ENCODE measurements at places on chromosomes 3 and 15.

DNA sequence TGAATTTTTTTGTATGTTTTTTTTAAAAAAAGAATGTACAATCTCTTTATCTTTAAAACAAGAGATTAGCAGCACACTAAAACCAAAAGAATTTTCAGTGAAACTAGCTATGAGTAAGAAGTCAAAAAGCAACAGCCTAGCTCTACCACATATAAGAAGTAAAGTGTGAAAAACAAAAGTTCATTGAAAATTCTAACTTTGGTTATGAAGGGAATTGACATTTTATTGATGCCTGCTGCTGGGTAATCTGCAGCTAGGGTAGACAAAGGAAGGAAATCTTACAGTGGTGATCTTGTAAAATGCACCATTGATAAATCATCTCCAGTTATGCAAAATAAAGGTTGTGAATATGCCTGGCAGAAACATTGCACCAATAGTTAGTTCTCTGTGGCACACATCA, 37.8 kb upstream of the FOXB1 start:
- DNase-seq: no peak

DNA sequence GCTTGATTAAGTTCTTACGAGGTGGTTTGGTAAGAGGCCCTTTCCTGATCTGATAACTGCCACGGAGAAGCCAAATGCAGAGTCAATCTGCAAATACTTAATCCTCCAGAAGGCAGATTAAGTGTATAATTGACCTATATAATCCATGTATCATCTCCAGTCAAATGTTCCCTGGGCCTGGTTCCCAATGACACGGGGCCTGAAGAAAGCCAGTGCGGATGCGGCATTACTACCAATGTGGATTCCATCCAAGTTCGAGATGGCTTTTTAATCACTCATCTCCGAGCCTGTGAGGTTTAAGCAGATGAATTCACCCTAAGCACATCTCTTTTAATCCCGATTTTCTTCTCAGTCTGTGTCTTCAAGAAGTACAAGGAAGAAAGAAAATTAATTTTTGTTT, 60.0 kb upstream of the FEZF2 start:
- no peak for DNase-seq

DNA sequence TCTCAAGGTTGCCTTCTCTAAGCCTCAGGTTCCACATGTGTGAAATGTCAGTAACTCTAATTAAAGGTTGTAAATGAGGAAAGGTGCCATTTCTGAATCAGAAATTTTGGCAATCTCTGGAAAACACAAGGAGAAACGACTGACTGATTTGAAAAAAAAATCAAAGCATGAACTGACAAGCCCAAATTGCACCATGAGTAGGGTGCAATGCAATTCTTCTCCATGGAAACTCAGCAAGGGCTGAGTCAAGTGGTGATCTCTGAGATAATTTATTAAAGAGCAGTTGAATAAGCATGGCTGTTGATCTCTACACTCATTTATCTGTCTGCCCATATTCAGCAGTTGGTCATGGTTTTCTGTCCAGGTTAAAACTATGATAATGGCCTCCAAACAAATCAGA, 201.6 kb upstream of the CMC1 start:
- no peak for DNase-seq

DNA sequence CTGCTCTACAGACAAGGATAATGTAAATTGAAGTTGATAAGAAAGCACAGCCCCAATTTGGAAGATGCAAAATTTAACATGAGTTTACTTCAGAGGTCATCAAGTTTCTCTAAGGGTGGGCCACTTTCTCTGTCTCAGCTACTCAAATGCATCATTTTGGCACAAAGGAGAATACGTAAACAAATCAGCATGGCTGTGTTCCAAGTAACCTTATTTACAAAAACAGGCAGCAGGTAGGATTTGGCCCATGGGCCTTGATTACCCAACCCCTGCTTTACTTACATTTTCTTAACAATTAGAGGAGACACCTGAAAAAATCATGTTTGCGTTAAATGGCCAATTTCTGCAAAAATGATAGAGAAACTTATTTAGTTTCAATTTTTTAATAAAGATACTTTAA, 181.7 kb downstream of the GBE1 start:
- DNase-seq: no peak

DNA sequence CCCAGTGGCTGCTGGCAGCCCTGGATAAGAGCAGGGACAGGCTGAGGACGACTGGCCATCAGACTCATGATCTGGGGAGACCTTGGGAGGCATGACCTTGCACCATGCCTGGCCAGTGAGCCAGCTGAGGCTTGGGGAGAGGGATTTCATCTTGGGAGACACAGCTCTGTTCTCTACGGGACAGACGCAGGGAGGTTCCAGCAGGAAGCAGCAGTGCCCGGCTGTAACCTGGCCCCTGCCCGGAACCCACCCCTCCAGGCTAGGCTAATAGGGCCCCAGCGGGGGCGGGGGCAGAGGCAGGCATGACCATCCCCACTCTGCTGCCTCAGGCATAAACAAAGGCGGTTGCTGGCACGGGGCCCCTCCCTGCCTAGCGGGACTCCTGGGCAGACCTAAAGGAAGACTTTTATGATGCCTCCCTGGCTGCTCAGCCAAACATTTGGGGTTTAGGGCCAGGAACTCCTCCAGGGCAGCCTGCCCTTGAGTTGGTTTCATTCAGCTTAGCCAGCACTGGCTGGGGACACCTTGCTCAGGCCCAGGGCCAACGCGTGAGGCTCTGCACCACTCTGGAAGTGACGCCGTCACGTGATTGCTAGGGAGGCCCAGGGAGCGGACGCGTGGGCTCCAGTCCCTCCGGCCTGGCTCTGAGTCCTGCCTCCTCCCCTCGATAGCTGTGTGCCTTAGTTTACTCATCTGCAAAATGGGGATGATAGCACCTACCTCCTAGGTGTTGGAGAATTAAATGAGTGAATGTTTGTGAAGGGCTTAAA, 27.6 kb downstream of the HDAC11 start:
- no peak for DNase-seq

GRCh38 chr3:73470860-73471259, 153.9 kb downstream of the PDZRN3 start:
- no peak for DNase-seq

GRCh38 chr3:119342176-119342575, 48.0 kb downstream of the ARHGAP31 start:
- no peak for DNase-seq

- DNase-seq: peak; percentile 8
Measured at GRCh38 chr15:40894681-40895448, 615 bp downstream of the VPS18 start.

- no peak for DNase-seq
Measured at GRCh38 chr3:118512301-118512700, 522.3 kb downstream of the IGSF11 start.

DNA sequence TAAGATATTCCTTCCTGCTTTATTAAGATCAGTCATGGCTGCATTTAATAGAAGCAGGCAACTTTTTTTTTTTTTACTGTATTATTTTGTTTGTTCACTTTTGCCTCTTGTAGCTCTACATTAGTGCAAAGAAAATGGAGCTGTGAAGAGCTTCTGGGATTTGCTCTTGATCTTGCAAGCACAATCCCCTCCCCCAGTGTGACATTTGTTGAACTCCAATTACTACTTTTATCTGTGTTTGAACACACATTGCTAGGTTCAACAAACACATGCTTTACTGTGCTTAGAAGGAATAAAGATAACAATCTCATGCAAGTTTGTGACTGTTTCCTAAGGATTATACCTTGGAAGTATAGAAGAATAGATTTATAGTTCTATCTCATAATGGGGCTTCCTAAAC, 648.8 kb downstream of the NLGN1 start:
- no peak for DNase-seq

- DNase-seq: no peak
Measured at GRCh38 chr3:53819163-53819868, 26.9 kb downstream of the CHDH start.

- no peak for DNase-seq
Measured at GRCh38 chr3:134694466-134694865, 43.6 kb upstream of the KY start.

- no peak for DNase-seq
Measured at GRCh38 chr15:38692789-38693062, 128.1 kb upstream of the RASGRP1 start.

DNA sequence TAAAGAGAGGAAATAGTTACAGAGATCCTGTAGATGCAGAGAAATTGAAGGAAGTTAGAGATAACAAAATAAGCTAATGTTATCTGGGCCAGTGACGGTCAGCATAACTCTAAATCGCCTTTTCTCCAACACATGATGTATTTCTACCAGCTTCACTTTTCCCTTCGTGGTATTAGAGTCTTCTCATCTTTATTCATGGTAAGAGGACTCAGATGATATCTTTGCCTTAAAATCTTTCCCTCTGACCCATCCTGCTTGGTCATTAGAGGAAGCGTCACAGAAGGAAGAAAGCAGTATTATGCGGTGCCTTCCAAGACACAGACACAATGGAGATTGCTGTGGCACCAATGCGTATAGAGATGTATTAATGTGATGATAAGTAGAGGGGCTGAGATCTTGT, 320.7 kb upstream of the GOLIM4 start:
- DNase-seq: no peak

- no peak for DNase-seq
Measured at GRCh38 chr3:109973733-109974132, 636.4 kb upstream of the DPPA4 start.

- DNase-seq: no peak
Measured at GRCh38 chr3:17407576-17407975, 334.9 kb downstream of the TBC1D5 start.

DNA sequence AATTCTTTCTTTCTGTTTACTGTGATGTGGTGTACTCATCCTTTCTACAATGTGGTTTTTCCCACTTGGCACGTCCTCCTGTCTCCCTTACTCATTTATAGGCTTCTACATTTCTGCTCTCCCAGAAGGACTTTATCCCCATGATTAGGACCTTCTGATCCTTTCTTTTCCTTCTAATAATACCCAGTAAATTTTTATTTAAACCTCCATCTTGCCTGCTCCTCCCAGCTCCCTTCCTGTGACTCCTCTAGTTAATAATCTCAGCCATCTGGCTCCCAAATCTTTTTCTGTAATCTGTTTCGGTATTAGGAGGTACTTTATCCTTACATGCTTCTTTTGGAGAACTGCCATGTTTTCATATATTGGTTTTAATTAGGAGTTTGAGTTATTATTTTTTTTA, 11.2 kb upstream of the P2RY1 start:
- DNase-seq: no peak

DNA sequence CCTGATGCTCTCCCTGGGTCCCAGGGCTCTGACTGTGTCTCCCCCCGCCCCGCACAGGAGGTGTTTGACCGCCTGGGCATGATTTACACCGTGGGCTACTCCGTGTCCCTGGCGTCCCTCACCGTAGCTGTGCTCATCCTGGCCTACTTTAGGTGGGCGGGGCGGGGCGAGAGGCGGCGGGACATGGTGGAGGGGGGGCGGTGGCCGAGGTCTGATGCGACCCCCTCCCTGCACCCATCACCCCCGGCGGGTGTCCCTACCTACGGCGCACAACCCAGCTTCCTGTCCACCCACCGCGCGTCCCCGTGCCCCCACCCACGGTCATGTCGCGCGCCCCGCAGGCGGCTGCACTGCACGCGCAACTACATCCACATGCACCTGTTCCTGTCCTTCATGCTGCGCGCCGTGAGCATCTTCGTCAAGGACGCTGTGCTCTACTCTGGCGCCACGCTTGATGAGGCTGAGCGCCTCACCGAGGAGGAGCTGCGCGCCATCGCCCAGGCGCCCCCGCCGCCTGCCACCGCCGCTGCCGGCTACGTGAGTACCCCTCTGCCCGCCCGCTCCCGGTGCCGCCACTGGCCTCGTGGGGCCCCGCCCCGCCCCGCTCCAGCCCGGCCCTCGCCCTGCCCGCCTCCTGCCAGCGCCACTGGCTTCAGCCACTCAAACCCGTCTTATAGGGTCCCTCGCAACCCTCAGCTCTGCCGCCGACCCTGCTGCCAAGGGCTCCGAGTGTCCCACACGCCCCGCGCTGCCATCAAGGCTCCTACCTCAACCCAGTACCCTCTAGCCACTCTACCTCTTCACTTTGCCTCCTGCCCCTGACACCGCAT, 21.0 kb downstream of the PTH1R start:
- DNase-seq: no peak

DNA sequence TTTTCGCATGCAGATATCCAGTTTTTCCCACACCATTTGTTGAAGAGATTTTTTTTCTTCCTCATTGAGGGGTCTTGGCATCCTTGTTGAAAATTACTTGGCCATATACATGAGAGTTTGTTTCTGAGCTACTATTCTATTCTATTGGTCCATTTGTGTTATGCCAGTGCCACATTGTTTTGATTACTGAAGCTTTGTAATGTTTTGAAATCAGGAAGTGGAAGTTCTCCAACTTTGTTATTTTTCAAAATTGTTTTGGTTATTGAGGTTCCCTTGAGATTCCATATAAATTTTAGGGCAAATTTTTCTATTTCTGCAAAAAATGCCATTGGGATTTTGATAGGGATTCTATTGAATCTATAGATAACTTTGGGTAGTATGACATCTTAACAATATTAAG, 130.3 kb upstream of the PFN2 start:
- DNase-seq: no peak
